SJCRH30 (cell line): ENCODE measurements at places on chromosomes 1 and 21.

DNA sequence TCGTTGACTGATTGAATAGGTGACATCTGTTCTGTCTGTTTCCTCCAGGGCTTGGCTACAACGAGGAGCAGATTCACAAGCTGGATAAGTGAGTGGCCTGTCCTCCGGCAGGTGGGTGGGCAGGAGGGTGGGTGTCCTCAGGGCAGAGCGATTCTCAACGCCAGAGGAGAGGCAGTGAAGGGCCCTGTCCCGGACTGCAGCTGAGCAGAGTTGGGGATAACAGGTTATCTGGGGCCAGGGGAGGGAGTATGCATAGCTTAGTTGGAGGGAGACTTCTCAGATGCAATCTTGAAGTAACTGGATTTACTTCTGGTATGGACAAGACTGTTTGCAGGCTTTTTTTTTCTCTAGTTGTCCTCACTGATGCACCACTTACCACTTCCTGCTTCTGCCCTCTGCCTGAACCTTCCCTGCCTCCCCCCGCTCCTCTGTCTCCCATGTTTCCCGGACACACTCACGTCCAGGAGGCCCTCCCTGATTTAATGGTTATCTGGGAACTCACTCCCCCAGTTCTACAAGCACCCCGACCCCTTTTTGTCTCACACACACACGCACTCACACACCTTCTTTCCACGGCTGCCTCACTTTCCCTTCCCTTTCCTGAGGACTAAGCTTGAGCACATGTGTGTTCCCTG lies 16.4 kb upstream of the RASSF5 start:
- peak; percentile 57 for DNase-seq

DNA sequence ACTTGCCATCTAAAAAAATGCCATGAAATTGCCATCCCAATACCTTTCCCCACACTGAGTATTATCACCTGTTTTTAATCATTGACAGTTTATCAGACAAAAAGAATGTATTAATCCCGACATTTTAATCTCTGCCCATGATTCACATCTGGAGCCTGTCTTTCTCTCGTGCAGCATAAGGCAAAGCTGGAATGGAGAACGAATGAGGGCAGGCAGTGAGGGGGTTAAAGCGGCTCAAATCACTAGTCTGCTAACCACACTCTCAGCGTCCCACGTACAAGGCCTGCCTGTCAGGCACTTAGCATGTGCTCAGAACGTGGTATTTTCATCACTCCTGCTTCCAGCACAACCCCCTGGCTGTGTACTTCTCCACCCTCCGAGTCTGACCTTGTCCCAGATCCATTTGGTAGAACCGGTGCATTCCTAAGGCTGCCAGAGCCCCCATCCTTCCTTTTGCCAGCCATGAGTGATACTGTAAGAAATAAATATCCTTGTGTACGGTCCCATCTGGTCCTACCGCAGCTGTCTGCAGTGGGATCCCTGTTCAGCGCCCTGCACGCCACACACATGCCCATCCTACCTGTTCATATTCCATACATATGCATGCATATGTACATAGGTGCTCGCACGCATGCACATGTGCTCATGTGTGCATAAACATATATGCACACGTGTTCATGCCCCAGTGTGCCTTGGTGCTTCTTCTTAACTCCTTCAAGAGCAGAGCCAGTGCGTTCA lies 34.6 kb upstream of the FHAD1 start:
- DNase-seq = no peak

- DNase-seq = no peak
Measured at GRCh38 chr1:191697556-191697955, 460.7 kb upstream of the RGS18 start.

DNA sequence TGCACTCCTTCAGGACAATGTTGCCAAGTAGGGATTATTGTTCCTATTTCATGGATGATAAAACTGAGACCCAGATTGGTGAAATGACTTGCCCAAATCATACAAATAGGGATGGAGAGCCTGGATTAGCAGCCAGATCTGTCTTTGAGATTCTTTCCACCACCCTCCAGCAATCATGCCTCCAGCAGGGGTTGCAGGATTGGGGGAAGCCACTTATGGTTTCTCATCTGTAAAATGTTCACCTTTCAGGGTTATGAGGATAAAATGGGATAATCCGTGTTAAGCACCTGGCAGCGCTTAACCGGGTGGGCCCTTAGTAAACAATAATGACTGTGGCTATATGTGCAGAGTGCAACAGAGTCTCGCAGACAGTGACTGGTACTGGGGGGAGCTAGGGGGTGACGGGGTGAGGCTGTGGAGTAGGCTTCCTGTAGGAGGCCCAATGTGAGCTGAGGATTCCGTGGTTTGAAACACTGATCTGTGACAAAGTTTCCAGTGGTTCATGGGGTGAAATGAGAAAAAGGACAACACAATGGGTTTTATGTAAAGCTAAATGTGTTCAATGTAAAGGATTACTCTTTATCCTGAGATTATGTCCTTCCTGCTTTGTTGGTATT lies 33.7 kb upstream of the FOXO6 start:
- peak; percentile 85 for DNase-seq

GRCh38 chr1:208803011-208803811 lies 559.0 kb upstream of the PLXNA2 start:
- no peak for DNase-seq

DNA sequence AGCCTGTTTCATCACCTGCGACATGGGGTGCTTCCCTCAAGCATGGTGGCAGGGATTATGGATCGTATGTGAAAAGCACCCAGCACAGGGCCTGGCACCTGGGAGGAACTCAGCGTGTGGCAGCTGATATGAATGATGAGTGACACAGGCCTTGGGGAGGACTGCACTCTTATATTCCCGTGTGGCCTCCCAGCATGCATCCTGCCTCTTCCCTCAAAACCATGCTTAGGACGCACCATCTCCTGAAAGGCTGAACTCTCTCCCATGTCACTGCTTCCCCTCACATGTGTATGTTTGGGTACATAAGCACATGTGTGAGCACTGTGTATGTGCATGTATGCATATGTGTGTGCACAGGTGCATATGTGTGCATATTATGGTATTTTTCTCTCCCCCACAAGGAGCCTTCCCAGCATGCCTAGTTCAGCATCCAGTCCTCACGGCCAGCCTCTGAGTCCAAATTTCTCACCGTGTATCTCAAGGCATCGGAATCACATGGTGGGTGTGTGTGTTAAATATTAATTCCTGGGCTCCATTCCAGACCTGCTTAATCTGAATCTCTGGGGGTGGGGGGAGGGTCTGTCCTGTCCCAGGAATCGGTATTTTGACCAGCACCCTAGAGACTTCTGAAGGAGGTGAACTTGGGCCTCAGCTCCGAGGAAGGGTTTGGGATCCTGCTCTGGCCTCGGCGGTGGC lies 12.8 kb downstream of the MYOM3 start:
- no peak for DNase-seq

DNA sequence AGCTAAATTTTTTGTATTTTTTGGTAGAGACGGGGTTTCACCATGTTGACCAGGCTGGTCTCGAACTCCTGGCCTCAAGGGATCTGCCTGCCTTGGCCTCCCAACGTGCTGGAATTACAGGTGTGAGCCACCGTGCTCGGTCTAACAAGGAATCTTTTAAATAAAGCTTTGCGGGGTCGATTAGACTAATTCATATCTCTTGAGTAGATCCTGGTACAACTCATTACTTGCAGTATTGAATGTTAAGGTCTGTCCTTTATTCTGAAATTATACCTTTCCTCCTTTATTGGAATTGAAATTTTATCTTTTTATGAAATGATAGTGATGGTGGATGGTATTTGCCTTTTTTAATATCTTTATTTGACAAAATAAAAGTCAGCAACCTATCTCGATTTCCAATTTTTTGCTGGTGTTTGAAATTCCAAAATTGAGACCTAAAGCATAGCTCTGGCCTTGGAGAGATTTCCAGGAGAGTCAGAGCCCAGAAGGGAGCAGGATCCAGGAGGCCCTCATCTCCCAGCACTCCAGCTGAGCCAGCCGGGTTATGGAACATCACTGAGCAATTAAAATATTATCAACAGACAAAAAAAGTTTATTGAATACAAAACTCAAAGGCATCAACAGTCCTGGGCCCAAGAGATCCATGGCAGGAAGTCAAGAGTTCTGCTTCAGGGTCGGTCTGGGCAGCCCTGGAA lies 4.7 kb downstream of the S100A2 start:
- no peak for DNase-seq

DNA sequence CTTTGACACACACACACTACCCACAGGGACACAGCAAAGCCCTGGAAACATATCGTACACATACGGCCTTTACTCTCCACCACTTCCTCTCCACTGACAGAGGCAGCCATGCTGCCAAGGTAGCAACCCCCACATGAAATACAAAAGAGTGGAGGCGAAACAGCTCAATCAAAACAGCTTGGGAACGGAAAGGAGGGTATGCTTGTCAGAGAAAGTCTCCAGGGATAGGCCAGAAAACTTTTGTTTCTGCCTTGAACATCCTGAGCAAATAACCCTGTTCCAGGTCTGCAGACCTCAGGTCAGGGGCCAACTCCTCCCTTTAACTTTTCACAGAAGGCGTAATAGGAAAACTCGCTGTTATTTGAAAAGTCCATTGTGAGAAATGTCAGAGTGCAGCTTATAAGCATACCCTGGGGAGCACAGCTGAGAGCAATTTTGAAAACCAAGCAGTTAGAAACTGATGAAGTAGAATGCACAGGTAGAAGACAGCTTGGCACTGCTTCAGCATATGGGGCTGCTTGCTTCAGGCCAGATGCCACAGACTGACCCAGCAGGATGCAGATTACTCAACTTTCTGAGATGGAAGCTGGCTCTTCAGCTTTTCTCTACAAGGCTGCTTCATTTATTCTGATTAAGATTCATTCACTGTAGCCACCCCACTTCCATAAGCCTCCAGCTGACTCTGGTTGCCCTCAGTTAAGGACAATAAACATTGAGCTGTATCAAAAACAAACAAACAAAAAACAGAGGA lies 18.0 kb downstream of the KIAA0319L start:
- no peak for DNase-seq

DNA sequence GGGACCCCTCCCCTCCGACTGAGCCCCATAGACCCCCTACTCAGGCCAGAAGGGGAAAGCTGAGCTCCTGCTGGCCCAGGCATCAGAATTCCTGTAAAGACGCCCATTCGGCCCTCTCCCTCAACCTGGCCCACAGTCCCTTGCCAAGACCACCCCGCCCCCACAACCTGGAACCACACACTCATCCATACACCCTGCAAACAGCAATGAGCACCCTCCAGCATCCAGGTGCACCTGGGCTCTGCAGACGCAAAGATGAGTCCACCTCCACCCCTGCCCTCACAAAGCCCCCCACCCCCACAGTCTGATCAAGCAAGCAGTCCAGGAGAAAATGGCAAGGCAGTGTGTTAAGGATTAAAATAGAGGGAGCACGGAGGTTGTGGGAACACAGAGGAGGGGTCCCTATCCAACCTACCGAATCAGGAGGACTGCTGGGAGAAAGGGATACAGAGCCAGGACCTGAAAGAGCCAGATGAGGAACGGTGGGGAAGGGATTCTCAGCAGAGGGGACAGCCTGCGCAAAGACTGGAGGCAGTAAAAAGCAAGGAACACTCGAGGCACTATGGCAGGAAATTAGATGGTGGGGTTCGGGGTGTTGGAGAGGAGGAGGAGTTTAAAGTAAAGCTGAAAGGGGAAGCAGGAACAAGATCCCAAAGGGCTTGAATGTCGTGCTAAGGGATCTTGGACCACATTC lies 67.3 kb upstream of the LAPTM5 start:
- DNase-seq = no peak

DNA sequence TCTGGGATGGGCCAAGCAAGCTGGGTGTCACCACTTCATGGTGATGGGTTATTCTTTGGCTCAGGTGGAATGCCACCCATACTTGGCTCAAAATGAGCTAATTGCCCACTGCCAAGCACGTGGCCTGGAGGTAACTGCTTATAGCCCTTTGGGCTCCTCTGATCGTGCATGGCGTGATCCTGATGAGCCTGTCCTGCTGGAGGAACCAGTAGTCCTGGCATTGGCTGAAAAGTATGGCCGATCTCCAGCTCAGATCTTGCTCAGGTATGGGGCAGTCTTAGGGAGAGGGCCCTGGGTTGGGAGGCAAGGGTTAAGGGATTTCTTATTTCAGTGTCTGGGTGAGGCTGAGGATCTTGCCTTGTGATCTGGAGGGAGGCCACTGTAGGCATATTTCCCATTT lies 15.4 kb upstream of the NASP start:
- DNase-seq = no peak

GRCh38 chr1:2972879-2973575 lies 48.2 kb upstream of the ACTRT2 start:
- DNase-seq = no peak
